ENCODE measurements at places on chromosomes 4 and X.

GRCh38 chr4:99945718-99946355 lies 581 bp downstream of the DNAJB14 start:
- no peak for DNase-seq

GRCh38 chr4:183823434-183823833 lies 81.7 kb upstream of the STOX2 start:
- DNase-seq: no peak

DNA sequence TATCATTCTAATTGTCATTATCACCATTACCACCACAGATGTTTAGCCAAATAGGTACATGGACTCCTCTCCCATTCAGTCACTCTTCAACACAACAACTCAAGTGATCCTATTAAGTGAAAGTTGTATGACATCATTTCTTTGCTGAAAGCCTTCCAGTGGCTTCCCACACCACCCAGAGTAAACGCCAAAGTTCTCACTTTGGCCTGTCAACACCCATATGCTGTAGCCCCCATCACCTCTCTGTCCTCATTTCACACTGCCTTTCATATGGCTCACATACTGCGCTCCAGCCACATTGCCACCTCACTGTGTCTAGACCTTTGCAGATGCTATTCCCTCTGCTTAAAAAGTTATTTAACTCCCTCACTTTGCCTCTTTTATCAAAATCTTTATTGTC lies 682.3 kb downstream of the ADGRL3 start:
- no peak for DNase-seq

- no peak for DNase-seq
Observed at GRCh38 chrX:122113376-122113775, 1066.0 kb downstream of the GLUD2 start.

- DNase-seq: no peak
Observed at GRCh38 chr4:99518601-99519295, 7.9 kb downstream of the C4orf17 start.

- no peak for DNase-seq
Observed at GRCh38 chrX:18964901-18965300, 19.0 kb downstream of the PHKA2 start.

- DNase-seq: no peak
Observed at GRCh38 chr4:1503583-1504471, 97.6 kb upstream of the NKX1-1 start.

DNA sequence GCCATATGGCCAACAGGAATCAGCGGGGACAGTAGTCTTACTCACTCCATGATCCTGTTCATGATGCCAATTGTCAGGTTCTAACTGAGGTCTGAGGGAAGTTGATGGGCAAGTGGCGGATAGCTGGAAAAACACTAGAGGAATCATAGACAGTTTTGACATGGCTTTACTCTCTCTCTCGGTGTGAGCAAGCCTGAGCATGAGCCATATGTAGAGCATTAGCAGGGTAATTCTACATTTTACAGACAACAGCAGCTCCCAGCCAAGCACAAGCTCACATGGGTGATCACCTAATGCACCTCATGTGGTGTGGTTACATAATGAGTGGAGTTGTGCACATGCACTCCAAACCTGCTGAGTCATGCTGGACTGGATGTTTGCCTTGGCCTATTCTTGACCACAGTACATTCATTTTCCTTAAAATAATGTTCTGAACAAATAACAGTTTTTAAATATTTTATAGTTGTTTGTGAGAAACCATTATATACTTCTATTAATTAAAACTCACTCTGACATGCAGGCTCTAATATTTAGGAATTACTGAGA lies 429.2 kb downstream of the GPAT3 start:
- no peak for DNase-seq

GRCh38 chrX:25288676-25289075 lies 272.9 kb upstream of the ARX start:
- DNase-seq: no peak

DNA sequence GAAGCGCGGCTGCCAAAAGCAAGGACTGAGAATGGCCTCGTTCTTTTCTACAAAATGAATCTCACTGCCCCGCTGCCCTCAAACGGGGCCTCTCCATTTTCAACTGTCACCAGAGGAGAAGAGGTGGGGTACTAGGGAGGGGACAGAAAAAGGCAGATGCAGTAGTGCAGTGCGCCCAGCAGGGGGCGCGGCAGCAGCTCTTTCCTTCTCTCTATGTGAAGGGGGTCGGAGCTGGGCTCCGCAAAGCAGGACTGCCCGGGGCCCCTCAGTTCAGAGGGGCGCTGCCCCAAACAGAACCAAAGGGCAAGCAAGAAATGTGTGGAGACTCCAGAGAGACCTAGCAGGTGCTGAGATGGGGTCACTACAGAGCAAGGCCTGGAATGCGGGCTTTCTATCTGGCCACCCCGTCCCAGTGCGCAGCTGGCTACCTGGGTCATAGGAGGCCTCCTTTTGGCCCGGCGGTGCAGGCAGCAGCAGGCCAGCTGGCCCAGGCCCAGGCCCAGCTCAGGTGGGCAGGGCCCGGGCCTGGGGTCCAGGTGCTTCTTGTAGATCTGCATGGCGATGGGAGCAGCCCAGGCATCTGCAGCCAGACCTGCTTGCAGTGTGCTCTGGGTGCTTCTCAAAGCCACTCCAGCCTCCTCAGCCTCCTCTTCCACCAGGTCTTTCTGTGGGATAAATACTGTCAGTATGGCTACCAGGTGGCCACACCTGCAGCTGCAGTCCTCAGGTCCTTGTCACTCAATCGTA lies 5.9 kb downstream of the IRAK1 start:
- no peak for DNase-seq

Measured in activated T-cell treated with anti-CD3 and anti-CD28 coated beads for 4 hours (primary cell).